ENCODE measurements at places on chromosomes 6 and 20. TPM values are rescaled to one million over a fixed set of nuclear protein-coding genes. Genes with fewer than 3 reads are reported as not detected.

Gene CTCFL
- not detected for total RNA-seq

Gene CNKSR3
- 16.5 TPM for total RNA-seq

Gene ADTRP
- total RNA-seq, result 91.9 TPM

Gene TP53TG5
- 1.4 TPM for total RNA-seq

Gene MUC22
- total RNA-seq, result not detected

Gene VNN1
- total RNA-seq, result 0.55 TPM

Gene TDRD6
- 0.39 TPM for total RNA-seq

Gene TNFRSF6B
- total RNA-seq, result not detected

Gene LPA
- 0.22 TPM for total RNA-seq

Gene PTPRK
- 86.7 TPM for total RNA-seq

Gene KCNS1
- not detected for total RNA-seq

Gene FRK
- 25.8 TPM for total RNA-seq

Gene GSTA3
- total RNA-seq, result not detected

Gene NFATC2
- total RNA-seq, result 7.2 TPM

Gene DSP
- 177 TPM for total RNA-seq

Gene SLC22A3
- total RNA-seq, result 1.6 TPM

Gene TTLL9
- total RNA-seq, result not detected

Gene CST5
- total RNA-seq, result not detected

Gene ID4
- total RNA-seq, result 7.4 TPM

Gene SDCBP2
- 165 TPM for total RNA-seq

Gene C6orf141
- total RNA-seq, result 5.4 TPM

Gene BMP7
- total RNA-seq, result 2.0 TPM

Gene EPPIN
- total RNA-seq, result not detected

Gene SPEF1
- total RNA-seq, result not detected

Gene BMP5
- 1.6 TPM for total RNA-seq

Gene PFDN4
- 23.4 TPM for total RNA-seq

Gene OR2B6
- not detected for total RNA-seq

Gene CRISP2
- total RNA-seq, result not detected

Gene ADGB
- 2.1 TPM for total RNA-seq

Gene NRSN1
- 2.4 TPM for total RNA-seq

Gene PGBD1
- total RNA-seq, result 6.6 TPM

Gene BCAS4
- total RNA-seq, result 5.6 TPM

Gene LINC00237
- total RNA-seq, result not detected

Gene ZNF391
- total RNA-seq, result 2.2 TPM

Gene AURKA
- total RNA-seq, result 11.2 TPM

Gene RGS17
- 0.28 TPM for total RNA-seq

Gene PRKN
- 10.2 TPM for total RNA-seq

Gene FLRT3
- total RNA-seq, result 8.6 TPM

Gene PXT1
- not detected for total RNA-seq

Gene FOXC1
- total RNA-seq, result 1.6 TPM

Gene EPHA7
- 126 TPM for total RNA-seq

Gene BPIFB4
- total RNA-seq, result not detected
